AG08396 (cell line): ENCODE measurements at places on chromosomes 1 and 21.
A peak's percentile ranks its signal among the peaks of the same experiment; 100 is the strongest.

DNA sequence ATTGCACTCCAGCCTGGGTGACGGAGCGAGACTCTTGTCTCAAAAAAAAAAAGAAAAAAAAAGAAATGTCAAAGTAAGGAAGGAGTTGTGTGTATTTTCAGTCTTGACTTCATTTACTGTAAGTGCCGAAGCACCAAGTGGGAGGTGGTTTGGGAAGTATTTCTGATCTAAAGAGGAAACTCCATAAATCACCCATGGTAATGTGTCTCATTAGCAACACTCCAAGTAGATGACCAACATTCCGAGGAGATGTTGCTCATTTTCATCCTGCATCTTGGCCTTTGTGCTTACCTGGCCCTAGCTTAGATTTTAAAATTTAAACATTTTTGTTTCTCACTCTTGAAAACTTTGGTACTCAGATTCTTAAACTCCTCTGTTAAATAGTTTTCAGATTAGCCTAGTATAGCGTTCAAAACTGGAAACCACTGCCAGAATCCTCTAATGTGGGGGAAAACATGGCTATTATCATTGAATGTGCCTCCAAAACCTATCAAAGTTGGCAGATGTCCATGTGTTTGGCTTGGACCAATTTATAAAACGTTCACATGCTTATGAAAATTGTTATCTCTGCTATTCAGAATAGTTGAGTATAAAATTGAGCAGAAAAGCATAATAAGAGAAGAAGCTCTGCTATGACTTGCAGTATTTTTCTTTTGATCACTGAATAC lies 110.4 kb downstream of the NFIA start:
- no peak for DNase-seq

- no peak for DNase-seq
These were observed 268.1 kb downstream of the SEC16B start for GRCh38 chr1:177701654-177702353.

GRCh38 chr21:41895643-41896493 lies 16.7 kb upstream of the PRDM15 start:
- DNase-seq, result no peak

GRCh38 chr1:86062453-86062852 lies 94.1 kb downstream of the COL24A1 start:
- no peak for DNase-seq

DNA sequence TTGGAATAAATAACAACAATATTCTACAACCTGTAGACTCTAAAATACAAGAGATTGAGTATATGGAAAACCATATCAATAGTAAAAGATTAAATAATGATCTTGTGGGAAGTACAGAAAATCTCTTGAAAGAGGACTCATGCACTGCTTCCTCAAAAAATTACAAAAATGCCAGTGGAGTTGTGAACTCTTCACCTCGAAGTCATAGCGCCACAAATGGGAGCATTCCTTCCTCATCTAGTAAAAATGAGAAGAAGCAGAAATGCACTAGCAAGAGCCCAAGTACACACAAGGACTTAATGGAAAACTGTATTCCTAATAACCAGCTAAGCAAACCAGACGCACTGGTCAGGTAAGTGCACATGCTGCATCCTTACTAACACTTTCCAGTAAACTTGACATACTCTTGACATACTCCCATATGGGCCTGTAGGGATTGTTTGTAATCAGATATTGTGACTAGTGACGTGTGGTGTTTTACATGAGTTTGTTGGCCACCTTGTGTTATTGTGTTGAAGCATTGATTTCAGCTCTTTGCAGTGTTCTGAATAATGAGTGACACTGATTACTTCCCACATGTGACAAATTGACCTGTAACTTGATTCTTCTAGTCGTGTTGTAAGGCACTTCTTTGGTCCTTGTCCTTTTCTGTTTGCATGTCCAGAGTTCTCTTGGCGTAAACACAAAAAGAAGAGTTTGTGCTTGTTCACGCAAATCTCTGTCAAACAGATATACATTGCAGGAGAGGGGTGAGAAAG lies 28.0 kb downstream of the MACO1 start:
- DNase-seq, result no peak

DNA sequence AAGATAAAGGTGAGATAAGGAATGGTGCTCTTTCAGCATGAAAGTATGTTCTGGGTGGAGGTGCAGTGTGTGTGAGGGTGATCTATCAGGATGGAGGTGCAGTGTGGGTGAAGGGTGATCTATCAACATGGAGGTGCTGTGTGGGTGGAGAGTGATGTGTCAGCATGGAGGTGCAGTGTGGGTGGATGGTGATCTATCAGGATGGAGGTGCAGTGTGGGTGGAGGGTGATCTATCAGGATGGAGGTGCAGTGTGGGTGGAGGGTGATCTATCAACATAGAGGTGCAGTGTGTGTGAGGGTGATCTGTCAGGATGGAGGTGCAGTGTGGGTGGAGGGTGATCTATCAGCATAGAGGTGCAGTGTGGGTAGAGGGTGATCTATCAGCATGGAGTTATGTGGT lies 12.3 kb upstream of the MAP10 start:
- DNase-seq, result no peak

DNA sequence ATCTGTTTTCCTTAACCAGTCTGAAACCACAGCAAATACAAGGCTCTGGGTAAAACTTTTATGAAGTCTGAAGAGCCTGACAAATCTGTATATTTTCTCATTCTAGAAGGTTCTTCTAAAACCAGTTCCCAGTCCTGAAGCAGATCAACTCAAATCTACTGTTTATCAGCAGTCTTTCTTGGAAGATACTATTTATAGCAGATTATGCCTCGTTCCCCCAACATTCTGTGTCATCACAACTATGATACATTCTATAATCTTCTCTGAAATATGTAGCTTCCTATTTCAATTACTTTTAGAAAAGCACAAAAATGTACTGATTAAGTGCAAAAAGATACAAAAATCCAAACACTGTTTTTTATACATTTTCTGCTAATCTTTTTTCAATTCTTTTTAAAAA lies 67.5 kb downstream of the NIBAN1 start:
- no peak for DNase-seq

DNA sequence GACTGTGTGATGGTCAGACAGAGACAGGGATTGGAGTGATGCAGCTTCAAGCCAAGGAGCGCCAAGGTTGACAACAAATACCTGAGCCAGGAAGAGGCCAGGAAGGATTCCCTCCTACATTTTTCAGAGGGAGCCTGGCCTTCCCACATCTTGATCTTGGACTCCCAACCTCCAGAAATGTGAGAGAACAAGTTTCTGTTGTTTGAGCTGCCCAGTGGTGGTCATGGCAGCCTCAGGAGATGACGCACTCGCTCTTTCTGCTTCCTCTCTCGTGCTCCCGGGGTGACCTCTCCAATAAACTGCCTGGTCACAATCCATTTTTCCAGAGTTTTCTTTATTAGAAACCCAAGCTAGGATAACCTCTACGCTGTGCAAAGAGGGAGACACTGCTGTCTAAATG lies 16.6 kb upstream of the IGSF5 start:
- no peak for DNase-seq

- peak; percentile 3 for DNase-seq
These were observed 567.6 kb downstream of the MRPL39 start for GRCh38 chr21:25039461-25040380.

- no peak for DNase-seq
These were observed 48.0 kb downstream of the MAN1C1 start for GRCh38 chr1:25664357-25665199.

GRCh38 chr1:233509526-233509925 lies 104.4 kb upstream of the KCNK1 start:
- DNase-seq, result no peak

DNA sequence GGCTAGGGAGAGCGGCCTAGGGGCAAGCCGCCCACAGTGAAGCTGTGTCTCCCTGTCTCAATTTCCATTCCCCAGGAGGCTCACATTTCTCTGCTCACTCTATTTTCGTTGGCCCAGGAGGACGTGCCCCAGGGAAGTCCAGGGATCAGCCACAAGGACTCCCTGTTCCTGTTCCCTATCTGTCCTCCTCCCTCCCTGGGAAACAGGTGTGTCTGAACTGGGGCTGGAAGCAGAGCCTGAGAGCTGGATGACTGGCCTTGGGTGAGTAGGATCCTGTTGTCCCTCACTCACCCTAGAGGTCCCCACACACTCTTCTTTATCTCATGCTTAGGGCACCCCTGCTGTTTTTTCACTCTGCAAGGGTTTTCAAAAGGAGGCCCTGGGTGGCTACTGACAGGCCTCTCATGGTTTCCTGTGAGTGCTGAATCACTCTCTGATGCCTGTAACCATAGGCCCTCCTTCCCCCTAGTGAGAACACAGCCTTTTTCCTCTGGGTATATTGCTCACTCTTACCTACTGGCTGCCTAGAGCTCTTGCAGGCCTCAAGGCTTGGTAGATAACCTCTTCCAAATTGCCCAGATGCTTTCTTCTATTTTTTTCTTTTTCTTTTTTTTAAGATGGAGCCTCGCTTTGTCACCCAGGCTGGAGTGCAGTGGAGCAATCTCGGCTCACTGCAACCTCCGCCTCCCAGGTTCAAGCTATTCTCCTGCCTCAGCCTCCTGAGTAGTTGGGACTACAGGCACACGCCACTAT lies 3.3 kb upstream of the UTP11 start:
- DNase-seq, result no peak

DNA sequence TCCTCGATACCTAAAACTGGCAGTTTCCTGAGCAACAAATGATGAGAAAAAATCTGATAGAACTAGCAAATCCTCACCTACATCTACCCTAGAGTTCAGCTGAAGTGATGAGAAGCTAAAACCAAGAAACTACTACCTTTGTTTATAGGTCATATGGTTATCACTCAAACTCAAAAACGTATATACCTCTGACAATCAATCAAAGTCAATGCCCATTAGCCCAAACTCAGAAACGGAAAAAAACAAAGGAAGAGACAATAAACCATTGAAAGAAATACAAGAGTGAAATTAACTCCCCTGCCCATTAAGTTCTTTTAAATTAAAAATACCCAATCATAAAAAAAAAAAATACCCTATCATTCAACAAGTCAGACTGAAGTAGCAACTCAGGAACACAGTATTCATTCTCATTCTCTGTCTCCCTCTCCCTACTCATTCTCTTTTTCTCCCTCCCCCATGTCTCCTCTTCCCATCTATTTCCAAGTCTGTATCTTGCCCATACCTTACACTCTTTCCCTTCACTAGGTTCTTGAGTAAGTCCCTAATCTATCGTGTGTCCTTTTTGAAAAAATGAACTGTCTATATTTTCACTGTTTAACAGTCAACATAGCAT lies 6.8 kb downstream of the CDC42BPA start:
- DNase-seq, result no peak

- no peak for DNase-seq
These were observed 8.5 kb upstream of the SPATA6 start for GRCh38 chr1:48480504-48480903.

- no peak for DNase-seq
These were observed 6.1 kb downstream of the DMRTB1 start for GRCh38 chr1:53465023-53465957.

DNA sequence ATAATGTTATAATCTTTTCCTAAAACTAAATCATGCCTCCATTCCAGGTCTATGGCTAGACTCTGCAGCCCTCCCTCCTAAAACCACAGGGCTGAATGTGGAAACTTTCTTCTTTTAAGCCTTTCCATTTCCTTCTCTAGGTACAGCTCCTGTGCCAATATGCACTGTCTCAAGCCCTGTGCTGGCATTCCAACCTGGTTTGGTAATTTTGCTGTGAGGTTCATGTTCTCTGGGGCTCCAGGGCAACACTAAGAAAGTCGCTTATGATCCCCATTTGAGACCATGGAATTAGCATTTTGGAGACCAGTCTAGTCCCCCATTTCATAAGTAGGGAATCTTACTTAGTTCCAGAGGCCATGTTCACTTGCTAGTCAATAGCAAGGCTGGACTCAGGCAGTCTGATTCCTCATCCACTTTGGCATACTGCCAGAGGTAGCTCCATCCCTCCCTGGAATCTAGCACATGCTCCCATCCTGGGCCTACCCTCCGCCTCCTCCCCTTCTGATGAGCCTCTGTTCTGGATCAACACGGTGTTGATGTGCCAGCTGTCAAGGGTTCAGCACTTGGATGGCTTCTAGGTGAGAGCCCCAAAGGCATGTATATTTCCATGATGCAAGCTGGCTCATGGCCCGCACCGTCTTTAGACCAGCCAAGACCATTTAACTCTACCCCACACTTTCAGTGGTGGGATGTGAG lies 36.5 kb downstream of the ZMYND12 start:
- DNase-seq, result no peak

DNA sequence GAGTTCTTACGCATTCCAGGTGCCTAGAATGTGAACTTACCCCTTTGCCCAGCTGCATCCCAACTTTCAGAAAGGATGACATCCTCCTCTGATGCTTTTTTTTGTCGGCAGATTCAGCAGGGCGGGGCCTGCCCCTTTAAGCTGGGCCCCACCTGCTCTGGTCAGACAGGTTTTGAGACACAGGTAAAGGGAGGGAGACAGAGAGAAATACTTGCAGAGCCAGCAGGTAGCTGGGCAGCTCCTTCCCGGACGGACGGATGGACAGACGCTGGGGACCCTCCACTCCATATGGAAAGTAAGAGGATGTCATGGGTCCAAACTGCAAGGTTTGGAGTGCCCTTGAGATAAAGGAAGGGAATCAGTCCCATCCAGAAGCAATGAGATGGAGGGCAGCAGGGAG lies at the start of gene TMEM79:
Gene TMEM79 (plus strand): TSS at position 214 of the 400 bp plus-strand sequence. CDS start 902 bp downstream, outside the sequence.
- no peak for DNase-seq

DNA sequence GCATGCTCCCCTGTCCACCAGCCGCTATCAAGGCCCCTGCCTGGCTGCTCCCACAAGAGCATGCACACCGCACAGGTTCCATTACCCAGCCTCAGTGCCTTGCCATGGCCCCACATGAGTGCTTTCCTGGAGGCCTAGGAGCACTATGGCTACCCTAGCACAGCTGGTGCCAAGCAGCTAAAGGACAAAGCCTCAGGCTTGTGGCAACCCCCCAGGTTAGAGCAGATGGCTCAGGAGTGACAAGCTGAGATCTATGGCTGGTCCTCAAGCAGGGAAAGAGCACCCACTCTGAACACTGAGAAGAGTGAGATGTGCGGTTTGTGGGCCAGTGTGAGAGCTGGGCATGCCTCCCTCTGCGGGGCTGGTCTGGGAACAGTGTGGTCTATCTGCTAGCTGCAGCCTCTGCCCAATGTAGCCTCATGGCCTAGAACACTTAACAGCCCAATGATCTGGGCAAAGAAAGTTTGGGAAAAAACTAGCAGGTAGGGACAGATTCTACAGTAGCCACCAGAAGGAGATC lies 129.8 kb downstream of the VAV3 start:
- no peak for DNase-seq

GRCh38 chr1:187001198-187001889 lies 172.6 kb downstream of the PLA2G4A start:
- DNase-seq, result peak; percentile 7

DNA sequence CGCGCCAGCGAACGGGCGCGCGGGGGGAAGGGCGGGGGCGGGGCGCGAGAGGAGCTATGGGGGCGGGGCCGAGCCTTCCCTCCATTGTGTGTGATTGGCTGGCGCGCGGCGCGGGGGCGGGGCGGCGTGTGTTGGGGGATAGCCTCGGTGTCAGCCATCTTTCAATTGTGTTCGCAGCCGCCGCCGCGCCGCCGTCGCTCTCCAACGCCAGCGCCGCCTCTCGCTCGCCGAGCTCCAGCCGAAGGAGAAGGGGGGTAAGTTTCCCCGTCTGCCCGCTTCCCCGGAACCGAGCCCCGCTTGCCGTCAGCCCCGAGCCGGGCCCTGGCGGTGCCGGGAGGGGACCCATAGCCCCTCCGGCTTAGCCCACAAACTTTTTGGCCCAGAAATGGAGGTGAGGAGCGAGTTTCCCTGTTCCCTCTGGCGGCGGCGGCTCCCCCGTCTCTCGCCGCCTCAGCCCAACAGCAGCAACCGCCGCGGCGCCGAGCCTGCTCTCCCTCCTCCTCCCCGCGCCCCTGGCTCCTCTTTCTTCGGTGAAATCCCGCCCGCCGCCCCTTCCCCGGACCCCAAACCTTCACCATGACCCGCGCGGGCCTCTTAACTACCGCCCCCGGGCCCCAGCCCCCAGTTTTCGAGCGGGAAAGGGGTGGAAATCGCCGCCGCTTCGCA lies at the start of gene H3-3A:
Gene H3-3A (plus strand): TSS at position 159 of the 666 bp plus-strand sequence. CDS start 1,636 bp downstream, outside the sequence.
- DNase-seq, result peak; percentile 98
